Mammary epithelial cell (primary cell): ENCODE measurements at places on chromosomes 2 and 18. TPM values are rescaled to one million over a fixed set of nuclear protein-coding genes. Genes with fewer than 3 reads are reported as not detected.

Gene ERFE
- 1.0 TPM for total RNA-seq

Gene TUBA3D
- not detected for total RNA-seq

Gene GAL3ST2
- total RNA-seq: not detected in 2 replicates

Gene TNFAIP6
- total RNA-seq: 0.50 TPM

Gene PPP1R1C
- 1.7 and 1.9 TPM in 2 replicates for total RNA-seq

Gene TSPYL6
- not detected for total RNA-seq

Gene TCF7L1
- 6.3 TPM for total RNA-seq

Gene TRABD2A
- 20.7 TPM for total RNA-seq

DNA sequence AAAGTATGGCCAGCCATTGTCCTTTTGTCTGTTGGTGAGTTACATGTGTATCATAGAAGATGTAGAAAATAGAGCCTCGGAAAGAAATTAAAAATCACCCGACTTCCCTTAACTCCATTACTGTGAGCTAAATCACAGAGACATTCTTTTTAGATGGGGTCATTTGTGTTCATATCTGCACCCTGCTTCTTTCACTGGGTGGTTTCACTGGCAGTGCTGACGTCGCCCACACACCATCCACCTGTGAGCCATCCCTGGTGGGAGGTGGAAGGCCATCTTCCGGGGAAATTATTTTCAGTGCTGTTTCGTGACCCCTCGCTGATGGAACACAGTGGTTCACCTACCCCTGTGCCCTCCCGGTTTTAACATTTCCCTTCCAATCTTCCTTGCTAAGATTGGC, 21.2 kb downstream of the SH3BP4 start:
- DNase-seq: no peak

- DNase-seq: peak; percentile 3
These were observed 6.7 kb upstream of the ACAA2 start for GRCh38 chr18:49819823-49820671.

GRCh38 chr2:72689579-72690195, 136.1 kb downstream of the EXOC6B start:
- DNase-seq: peak; percentile 48

GRCh38 chr18:23099621-23100020, 35.7 kb upstream of the CABLES1 start:
- peak; percentile 25 for DNase-seq

DNA sequence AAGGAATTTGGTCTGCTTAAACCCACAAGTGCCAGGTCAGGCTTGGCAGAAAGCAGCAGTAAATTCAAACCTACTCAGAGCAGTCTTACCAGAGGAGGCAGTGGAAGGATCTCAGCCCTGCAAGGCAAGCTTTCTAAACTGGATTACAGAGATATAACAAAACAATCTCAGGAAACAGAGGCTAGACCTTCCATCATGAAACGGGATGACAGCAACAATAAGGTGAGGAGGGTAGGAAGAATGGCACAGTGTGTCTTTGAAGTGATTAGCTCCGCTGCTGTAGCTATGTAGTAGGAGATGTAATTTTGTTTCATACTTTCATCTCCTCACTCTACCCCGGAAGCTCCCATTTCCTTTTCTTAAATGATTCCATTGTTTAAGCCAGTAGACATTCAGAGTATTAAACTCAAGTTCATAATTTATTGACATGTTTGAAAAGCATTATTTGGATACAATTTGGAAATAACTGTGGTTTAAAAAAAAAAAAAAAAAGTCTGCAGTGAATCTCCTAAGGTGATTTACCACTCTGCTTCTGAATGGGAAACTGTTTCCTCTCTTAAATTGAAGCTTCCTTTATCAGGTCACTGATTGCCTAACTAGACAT, 29.4 kb upstream of the DYSF start:
- no peak for DNase-seq

GRCh38 chr2:170712653-170713542, 2.2 kb upstream of the SP5 start:
- no peak for DNase-seq

GRCh38 chr2:3611589-3611988, 16.7 kb downstream of the COLEC11 start:
- DNase-seq: no peak

GRCh38 chr2:113877711-113878598, 11.9 kb upstream of the ACTR3 start:
- peak; percentile 75 for DNase-seq

GRCh38 chr2:156192468-156192867, 140.1 kb downstream of the NR4A2 start:
- DNase-seq: no peak

- DNase-seq: no peak
These were observed 30.5 kb upstream of the TWIST2 start for GRCh38 chr2:238817382-238817781.

GRCh38 chr2:20983844-20984243, 60.0 kb downstream of the APOB start:
- no peak for DNase-seq

DNA sequence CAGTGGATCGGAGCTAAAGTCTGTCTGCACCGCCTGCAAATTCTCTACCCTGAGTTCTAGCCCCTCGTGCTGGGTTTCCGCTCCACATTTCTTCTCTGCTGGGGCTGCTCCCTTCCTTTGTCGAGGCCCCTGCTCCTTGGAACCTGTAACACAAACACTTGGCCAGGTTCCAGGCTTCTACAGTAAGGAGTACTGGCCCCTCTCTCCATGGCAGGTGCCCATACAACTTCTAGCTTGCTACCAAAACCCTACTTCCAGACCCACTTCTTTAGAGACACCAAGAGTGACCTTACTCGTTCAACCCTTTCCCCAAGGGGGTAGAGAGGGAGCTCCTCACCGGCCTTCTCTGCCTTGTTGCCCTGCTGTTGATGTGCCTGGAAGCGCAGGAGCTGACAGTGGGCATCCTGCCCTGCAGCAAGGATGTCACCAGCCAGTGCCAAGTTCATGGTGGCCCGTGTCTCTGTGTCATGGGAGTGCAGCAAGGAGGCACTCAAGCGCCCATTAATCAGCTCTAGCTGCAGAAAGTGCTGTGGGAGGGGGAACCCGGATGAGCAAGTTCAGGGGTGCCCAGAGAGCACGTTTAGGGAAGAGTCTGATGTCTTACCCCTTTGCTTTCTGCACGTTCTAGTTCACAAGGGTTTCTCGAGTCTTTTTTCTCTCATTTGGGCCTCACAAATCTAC, 1.1 kb downstream of the PREB start:
- no peak for DNase-seq

DNA sequence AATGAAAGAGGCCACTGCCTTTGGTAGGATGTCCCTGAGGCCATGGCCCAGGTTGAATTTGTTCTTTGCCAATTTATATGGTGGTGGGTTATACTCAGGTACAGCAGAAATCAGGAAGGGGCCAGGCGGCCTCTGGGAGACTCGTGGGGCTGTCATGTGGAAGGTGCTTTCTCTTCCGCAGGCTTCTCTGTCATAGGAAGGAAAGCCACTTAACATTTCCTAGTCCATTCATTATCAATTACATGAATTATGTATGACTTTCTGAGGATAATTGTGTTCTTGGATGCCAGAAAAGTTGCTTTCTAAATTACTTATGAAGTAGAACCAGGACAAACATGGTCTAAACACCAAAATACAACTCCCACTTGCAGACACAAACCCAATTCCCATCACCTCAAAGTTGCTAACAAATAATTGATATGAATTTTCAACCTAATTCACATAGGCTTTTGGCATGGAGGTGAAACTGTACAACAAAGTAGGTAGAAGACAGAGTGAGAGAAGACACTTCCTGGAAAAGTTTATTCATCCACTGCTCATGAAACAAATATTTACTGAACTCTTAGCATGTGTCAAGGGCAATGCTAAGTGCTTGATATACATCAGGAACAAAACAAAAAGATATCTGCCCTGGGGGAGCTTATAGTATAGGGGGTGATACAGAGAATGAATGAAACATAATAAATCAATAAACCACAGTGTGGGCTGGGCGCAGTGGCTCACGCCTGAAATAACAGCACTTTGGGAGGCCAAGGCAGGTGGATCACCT, 50.5 kb upstream of the CHMP1B start:
- DNase-seq: no peak

DNA sequence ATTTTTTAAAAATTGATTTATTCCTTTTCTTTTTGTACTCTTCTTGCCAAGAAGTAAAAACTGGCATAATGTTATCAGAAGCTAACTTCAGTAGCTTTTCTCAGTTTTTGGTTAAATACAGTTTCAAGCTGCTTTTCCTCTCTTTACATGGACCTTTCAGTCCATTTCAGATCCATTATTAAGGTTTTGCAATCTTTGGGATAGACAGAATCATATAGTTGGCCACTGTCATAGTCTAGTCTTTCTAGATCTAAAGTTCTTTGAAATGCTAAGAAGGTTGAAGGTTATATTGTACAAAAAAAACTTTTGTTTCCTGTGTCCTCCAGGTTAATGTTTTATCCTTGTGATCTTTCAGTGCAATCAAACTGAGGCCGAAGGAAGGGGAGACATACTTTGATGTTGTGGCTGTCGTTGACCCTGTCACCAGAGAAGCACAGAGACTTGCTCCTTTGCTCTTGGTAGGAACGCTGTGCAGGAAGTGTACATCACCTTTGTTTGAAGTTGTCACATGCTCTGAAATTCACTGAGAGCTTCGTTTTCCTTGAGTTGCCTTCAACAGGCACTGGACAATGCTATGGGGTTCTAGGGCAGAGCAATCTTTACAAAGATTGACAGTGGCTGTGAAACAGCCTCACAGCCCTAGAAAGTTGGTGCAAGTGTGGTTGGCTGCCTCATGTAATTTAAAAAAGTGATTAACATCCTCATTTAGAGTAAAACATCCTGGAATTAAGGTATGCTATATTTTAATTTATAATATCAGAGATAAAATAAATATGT, 79.1 kb downstream of the UGGT1 start:
- no peak for DNase-seq

DNA sequence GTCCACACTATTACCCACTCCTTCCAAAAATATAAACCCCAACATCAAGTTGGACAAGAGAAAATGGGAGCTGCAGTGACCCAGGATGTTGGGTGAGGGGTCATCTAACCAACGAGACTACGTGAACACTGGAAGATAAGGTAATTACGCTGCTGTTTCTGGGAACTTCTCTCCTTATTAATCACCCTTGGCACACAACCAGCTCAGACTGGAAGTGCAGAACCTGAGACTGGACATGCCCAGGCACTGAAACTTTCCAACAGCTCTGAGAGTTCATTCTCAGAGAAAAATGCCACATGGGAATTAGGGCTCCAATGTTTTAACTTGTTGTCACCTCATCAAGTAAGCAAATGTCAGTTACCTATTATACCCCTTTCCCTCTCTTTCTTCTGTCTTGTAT, 135.3 kb downstream of the CCDC148 start:
- peak; percentile 95 for DNase-seq

- peak; percentile 58 for DNase-seq
These were observed 12.1 kb downstream of the CD226 start for GRCh38 chr18:69935319-69936190.

- no peak for DNase-seq
These were observed 198.5 kb downstream of the HDAC4 start for GRCh38 chr2:239202343-239202742.

DNA sequence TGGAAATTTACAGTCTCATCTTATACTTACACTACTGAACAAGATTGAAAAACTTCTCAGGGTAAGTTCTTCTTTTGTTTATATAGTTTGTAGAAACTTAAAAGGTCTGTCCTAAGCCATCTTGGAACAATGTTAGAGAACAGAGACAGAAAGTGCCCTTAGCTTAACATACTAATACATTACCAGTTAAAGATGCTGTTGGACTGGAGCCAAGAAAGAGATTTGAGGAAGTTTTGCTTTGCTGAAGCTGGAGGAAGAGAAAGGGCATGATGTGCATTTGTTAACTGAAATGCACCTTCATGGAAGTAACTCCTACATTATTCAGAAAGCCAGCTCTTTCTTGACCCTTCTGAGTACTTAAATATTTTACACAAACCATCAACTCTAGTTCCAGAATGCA, 66.5 kb upstream of the TNFRSF11A start:
- DNase-seq: no peak

- DNase-seq: peak; percentile 71
These were observed 16.2 kb downstream of the DOCK10 start for GRCh38 chr2:225025917-225026571.

- no peak for DNase-seq
These were observed 1.5 kb upstream of the IKZF2 start for GRCh38 chr2:213152888-213153287.

DNA sequence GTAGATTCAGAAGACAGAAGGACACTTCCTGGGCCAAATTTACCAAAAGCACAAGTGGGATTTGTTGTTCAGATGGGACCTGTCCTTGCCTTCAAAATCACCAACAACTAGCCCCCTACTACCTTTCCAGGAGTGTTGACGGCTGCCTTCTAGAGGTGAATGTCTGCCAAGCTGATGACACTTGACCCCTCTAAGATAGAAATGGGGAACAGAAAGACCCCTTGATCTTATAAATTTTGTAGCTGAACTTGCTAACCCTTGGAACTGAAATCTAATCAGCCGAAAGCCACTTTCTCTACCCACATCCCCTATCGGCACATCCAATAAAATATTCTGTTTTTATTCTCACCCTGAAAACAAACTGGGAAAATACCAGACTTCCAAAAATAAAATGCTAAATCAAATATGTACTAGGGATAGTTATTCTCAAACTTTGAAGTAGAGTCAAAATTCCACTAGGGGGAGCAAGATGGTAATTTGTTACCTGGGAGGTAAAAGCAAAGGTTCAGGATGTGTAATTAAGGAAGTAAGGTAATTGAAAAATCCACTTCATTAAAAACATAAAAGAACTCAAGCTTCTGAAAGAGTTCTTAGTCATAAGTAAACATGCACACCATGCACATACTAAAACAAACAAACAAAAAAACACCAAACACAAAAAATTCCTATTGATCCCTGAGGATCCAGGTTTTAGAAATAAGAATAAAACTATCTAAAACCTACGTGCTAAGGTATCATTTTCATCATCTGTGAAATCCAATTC, 119.2 kb downstream of the ANKRD44 start:
- peak; percentile 32 for DNase-seq

DNA sequence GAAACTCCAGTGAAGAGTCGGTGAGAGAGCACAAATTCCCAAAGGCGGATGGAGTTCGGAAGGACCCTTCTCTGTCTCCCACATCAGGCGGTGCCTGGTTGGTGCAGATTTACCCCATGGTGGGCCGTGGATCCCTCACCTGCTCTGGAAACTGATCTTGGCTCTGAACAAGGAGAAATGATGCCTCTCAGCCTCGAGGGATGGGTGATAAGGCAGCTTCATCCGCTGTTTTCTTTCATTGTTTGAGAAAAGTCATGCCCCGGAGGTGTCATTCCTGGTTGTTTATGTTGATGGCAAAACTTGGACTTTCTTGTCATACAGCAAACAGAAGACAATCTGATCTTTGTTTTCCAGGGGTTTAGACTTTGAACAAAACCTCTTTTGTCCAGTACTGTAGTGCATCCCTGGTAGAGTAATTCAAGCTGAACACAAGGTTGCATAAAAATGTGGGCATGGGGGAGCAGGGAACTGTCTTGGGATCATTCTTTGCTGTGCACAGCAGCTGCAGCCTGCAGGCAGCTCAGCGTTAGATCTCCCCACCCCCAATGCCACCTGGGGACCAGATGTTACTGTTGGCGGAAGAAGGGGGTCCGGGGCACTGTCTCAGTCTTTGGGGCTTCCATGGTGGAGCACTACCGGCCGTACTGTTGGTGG, 81.3 kb downstream of the NFATC1 start:
- DNase-seq: peak; percentile 2
